ENCODE measurements at places on chromosomes 3 and 15.

DNA sequence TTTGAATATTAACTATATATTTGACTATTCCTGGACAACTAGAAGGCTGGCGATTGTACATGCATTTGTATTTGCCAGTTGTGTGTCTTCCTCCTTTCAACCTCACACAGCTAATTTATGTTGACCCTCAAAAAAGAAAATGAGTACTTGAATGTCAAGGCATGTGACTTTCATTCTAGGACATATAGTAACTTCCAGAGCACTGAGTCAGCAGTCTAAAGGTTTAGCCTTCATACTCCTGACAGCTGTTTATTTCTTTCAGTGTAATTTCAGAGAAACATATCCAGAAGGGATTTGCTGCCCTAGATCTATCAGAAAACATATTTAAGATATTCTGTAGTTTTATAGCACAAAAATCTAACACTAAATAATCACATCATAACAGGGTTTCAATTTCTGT lies 74.6 kb upstream of the GOLGA8J start:
- DNase-seq, result no peak

GRCh38 chr3:13414040-13414729 lies 5.9 kb downstream of the NUP210 start:
- DNase-seq, result peak; percentile 54

DNA sequence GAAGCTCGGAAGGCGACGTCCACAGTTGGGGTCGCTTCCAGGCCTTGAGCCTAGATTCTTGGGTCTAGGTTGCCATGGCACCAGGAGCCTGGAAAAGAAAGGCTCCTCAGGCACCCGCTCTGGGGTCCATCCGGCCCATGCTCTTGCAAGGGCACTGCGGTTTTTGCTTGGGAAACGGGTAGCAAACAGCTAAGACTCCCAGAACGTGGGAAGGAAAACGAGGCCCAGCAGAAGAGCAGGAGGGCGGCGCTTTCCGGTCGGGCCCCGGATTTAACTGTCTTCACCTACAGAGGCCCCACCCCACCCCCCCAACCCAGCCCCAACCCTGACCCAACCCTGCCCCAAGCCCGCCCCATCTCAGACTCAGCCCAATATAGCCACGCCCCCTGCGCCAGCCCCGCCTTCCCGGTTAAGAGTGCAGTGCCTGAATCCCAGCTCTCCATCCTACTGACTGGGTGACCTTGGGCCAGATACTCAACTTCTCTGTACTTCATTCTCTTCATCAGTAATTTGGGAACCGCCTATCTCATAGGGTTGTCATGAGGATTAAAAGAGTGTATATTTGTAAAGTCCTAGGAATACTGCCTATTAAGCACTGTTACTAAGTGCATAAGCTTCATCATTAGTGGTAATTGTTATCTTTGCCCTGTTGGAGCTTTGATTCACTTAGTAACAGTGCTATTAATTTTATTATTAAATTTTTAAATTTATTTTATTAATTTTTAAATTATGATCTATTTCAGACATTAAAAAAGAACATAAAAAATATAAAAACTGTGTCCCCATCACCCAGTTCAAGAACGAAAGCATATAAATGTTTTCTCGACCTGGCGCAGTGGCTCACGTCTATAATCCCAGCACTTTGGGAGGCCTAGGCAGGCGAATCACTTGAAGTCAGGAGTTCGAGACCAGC lies 28.4 kb upstream of the SMAD6 start:
- no peak for DNase-seq

DNA sequence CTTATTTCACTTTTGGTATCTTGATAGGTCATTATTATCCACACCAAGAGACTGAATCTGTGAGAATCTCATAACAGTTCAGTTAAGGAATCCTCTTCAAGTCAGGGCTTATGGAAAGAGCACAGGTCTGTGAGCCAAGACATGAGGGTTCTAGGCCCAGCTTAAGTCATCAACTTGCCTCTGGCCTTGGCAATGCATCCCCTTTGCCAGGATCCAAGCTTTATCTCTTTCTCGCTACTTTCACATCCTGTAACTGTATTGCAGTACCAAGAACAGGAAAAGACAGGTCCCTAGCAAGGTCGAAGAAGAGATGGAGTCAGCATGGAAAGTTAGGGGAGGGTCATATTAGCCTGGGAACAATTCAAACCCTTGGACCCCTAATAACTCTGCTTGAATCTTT lies 13.5 kb upstream of the APOD start:
- DNase-seq, result no peak

- DNase-seq, result no peak
Observed at GRCh38 chr15:98177966-98178592, 217.6 kb downstream of the ARRDC4 start.

GRCh38 chr3:98326105-98326893 lies 27.4 kb upstream of the OR5K4 start:
- DNase-seq, result no peak

DNA sequence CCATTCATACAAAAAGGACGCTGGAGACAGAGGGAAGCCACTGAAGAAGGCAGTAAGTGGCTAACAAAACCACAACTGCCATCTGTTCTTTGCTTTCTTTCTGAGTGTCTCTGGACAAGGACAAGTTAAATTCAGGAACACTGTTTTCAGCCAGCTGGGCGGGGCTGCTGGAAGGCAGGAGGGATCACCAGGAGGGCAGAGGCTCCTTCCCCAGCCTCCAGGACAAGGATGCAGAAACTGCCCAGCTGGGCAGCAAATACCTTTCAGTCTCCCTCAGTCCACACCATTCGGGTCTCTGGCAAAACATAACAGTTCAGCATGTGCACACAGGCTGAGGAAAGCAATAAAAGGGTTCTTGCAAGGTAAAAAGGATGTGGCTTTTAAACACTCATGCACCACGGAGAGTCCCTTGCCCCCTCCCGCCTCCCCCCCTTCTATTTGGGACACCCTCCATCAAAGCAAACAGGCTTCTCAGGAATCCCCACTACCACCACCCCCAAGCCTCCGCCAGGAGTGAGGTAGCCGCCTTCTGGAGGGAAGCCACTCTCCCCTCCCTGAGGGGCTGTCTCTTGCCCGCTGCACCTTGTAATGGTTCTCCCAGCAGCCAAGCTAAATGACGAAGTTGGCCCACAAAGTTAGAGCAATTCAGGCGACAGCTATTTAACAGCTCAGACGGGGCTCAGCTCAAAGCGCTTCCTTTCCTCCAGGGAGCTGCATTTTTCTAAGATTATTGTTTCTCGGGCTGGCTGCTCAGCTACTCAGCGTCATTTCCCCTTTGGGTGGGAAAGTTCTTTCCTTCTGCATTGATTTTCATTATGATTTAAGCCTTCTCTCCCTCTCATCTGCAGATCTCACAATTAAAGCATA lies 3.8 kb downstream of the HEG1 start:
- no peak for DNase-seq

DNA sequence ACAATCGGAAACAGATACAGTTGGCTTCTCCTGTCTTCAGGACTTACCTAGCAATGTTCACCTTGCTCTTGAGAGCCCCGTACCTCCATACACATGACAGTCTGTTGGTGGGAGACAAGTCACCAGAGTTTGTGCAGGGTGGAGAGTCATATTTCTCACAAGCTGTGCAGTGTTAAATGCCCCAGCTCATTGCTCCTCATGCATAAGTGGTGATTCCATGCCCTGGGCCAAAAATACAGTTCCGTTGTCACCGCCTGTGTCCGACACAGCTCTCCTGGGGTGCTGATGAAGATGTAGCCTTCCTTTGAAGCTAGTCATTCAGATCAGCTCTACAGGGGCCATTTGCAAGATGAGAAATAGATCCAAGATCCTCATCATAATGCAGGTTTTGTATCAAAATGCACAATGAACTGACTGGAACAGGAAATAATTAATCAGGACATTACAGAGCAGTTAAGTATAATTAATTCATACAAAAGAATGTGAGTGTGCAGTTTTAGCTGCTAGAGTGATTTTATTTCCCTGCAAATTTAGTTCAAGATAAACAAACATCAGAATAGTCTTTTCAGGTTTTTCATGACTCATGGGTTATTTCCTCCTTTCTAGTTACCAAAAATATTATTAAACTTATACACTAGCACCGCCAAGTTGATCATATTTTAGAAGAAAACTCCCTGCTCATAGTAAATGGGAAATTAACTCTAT lies 66.5 kb downstream of the CD47 start:
- no peak for DNase-seq

DNA sequence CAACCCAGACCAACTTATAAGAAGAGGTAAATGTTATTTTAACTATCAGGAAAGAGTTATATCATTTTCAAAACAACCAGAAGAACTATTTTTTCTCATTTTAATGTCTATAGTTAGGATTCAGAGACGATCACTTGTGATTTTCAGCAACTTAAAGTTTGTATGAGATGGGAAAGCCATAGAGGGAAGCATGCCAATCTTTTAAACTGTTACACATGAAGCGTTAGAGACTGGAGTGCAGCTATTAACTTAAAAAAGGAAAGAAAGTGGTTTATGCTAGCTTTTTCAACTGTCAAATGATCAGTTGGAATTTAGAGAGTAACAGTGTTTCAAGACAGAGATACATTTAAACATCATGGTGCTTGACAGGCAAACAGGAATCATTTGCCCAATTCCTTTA lies 91.7 kb upstream of the LPP start:
- no peak for DNase-seq

GRCh38 chr15:79195802-79196201 lies 86.7 kb upstream of the ANKRD34C start:
- no peak for DNase-seq

DNA sequence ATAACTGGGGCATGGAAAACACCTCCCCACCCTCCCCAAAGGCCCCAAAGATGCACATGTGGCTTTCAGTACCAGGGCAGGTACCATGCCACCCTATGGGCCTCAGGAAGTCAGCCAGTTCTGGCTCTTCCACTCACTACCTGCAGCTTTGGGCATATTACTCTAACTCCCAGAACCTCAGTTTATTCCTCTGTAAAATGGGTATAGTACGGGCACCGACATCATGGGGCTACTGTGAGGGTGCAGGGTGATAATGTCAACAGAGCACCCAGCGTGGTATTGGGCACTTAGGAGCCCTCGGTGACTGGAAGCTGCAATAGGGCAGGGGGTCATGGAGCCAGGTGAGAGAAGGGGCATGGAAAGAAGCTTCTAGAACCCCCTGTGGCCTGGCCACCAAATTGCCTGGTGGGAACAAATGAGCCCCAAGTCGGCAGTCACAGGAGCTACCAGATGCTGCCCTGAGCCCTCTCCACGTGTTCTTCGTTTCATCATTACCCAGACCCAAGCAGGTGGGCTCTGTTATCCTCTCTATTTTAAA lies 512.1 kb downstream of the SHQ1 start:
- DNase-seq, result no peak

DNA sequence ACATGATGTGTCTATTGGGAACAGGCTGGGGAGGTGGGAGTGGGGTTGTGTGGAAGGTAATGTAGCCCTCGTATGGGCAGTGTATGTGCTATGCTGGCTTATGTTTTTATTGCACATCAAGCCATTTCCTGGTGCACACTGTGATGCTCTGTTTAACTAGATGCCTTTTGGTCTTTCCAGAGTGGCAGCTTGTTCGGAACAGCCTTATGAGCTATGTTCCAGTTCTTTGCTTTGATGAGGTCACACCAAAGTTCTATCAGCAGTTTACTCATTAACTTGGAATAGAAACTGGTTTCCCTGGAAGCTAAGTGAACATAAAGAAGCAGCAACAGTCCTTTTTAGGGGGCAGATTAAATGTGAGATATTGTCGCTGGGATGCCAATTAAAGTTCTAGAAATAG lies 133.9 kb downstream of the DIPK2A start:
- no peak for DNase-seq

GRCh38 chr3:165103616-165104015 lies 25.3 kb upstream of the SI start:
- no peak for DNase-seq

- no peak for DNase-seq
Observed at GRCh38 chr3:10286133-10286524, 6.6 kb downstream of the GHRL start.

- no peak for DNase-seq
Observed at GRCh38 chr15:81981908-81982307, 63.9 kb downstream of the MEX3B start.

DNA sequence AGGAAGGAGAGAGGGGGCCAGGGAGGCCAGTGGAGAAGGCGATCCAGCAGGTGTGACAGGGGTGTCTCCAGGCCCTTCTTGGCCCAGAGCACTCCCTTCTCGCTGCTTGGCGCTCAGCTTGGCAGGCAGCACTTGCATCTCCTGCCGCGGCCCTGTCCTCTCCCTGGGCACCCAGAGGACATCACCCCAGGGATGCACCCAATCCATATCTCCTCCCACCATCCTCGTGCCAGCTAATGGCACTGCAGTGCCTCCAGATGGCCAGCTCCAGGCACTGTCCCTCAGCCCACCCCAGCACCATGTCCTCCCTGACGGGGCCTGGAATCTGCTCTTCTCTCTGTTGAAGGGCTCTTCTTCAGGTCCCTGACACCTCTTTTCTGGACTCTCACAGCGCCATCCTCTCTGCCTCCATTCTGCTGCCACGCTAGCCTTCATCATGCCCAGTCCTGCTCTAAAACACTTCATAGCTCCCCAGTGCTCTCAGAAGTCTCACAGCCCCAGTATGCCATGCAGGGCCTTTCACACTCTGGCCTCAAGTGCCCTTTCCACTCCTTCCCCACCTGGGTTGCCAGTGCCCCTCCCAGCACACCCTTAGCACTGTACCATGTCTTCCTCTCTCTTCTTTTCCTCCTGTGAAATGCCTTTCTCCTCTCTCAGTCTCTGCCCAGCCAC lies 106.8 kb upstream of the SLC6A11 start:
- no peak for DNase-seq

DNA sequence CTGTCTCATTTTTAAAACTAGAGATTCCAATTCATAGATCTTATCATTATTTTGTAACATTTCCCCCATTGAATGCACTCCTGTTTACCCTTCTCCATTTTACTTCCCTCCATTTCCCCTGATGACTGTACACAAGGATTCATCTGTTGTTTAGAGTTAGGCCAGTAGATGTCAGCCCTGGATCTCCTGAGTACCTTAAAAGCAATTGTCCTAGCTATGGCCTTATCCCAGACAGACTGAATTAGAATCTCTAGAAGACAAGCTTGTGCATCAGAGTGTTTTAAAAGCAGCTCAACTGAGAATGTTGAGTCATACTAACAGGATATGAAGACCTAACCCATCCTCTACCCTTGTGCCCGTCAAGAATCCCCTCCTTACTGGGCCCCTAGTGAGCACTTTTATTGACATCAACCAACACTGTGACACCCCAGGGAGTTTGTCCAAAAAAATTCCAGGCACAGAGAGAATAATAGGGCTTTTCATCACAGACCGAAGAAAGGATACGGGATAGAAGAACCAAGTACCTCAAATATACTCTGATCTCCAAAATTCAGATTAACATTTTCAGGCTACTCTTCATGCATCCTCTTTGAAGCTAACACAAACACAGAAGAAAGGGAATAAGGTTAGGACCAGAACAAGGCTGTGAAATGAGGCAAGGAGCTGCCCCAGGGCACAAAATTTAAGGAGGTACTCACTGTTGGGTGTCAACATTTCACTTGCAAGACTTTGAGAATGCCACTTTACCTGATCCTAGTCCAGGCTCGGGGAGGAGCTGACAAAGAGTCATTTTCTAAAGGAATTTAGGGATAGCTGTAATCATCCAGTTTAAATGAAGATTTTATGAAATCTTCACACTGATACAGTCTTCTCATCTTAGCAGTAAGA lies 17.1 kb downstream of the ZBED2 start:
- DNase-seq, result no peak

- DNase-seq, result no peak
Observed at GRCh38 chr3:129827765-129828164, 65.7 kb downstream of the TMCC1 start.
